Astrocyte of the cerebellum (primary cell): ENCODE measurements at places on chromosomes 1 and 21.

DNA sequence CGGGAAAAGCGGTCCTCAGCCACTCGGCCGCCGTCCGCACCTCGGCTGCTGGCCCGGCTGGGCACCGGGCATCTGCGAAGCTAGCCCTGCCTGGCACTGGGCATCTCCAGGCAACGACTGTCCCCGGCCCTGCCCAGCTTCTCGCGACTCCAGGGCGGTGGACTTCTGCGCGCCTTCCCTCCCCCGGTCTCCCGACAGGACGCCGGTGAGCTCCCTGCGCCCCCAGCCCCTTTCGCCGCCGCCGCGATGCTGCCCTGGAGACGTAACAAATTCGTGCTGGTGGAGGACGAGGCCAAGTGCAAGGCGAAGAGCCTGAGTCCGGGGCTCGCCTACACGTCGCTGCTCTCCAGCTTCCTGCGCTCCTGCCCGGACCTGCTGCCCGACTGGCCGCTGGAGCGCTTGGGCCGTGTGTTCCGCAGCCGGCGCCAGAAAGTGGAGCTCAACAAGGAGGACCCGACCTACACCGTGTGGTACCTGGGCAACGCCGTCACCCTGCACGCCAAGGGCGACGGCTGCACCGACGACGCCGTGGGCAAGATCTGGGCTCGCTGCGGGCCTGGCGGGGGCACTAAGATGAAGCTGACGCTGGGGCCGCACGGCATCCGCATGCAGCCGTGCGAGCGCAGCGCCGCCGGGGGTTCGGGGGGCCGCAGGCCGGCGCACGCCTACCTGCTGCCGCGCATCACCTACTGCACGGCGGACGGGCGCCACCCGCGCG is 514 bp downstream of the FAM43B start:
- DNase-seq, result no peak

GRCh38 chr1:181424786-181425403 is 58.4 kb upstream of the CACNA1E start:
- peak; percentile 44 for DNase-seq

- DNase-seq, result no peak
Observed at GRCh38 chr1:155085504-155086127, 7.0 kb downstream of the EFNA3 start.

GRCh38 chr1:9291914-9292360 is 757 bp upstream of the SPSB1 start:
- no peak for DNase-seq

DNA sequence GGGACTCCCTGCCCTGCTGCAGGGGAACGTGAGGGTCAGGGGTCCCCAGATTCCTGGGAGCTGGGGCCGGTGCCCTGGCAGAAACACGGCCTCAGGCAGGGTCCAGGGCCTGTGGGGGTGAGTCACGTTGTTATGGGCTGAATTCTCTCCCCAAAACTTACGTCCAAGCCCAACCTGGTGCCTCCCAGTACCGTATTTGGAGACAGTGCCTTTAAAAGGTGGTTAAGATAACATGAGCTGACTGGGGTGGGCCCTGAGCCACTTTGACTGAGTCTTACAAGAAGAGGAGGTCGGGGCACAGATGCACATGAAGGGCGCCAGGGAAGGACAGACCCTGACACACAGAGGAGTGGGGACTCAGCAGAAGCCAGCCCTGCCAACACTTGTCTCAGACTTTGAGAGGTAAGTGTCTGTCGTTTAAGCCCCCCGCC is 99.9 kb downstream of the WDR4 start:
- no peak for DNase-seq
